ENCODE measurements at places on chromosomes 16 and 17.
A peak's percentile ranks its signal among the peaks of the same experiment; 100 is the strongest.

- DNase-seq = peak; percentile 52
Measured at GRCh38 chr16:81632392-81633146, 146.5 kb upstream of the PLCG2 start.

DNA sequence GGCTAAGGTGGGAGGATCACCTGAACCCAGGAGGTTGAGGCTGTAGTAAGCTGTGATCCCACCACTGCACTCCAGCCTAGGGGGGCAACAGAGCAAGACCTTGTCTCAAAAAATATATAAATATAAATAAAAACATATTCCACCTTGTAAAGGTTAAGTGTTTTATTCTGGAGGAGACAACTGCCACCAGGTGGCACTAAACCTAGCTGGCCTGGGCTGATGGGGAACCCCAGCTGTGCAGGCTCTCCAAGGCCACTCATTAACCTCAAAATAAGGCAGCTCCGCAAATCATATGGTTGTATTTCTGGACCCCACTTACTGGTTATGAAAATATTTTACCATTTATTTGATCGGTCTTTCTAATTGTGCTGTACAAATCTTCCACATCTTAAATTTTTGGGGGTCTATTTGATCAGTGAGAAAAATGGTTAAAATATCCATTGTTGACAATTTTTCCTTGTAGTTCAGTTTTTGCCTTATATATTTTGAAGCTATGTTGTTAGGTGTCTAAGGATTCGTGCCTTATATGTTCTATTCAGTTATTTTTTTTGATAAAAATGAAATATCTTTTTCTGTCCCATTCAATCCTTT, 8.5 kb upstream of the ICAM2 start:
- peak; percentile 73 for DNase-seq

DNA sequence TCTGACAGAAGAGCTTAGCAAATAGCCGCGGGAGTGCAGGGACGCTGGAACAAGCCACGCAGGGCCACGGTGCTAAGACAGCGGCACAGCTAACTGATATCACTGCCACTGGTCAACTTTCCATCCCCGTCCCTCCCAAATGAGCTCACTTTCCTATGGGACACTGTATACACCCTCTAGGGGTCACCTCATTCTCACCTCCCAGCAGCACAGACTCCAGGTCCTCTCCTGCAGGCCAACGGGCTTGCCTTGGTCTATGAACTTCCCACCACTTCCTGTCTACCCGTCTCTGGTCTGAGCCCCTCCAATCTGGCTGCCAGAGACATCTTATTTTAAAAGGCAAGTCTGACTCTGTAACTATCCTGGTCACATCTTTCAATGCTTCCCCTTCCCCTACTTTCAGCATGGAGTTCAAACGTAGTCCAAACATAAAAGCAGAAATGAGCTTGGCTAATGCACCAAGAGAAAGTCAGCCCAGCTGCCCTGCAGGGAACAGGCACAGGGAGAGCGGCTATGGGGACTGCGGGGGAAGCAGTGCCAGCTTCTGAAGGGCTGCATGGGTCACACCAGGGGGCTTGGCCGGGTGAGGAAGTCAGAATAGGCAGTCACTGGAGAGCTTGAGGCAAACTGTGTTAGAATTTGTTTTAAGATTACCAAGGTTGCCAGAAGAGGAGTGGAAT, 26.3 kb upstream of the SLC38A8 start:
- no peak for DNase-seq

- no peak for DNase-seq
Measured at GRCh38 chr17:79788989-79789942, 7.6 kb downstream of the CBX8 start.

- DNase-seq = no peak
Measured at GRCh38 chr17:59377410-59377809, 46.0 kb downstream of the YPEL2 start.

GRCh38 chr17:43531082-43531378, 15.1 kb downstream of the ETV4 start:
- DNase-seq = no peak

DNA sequence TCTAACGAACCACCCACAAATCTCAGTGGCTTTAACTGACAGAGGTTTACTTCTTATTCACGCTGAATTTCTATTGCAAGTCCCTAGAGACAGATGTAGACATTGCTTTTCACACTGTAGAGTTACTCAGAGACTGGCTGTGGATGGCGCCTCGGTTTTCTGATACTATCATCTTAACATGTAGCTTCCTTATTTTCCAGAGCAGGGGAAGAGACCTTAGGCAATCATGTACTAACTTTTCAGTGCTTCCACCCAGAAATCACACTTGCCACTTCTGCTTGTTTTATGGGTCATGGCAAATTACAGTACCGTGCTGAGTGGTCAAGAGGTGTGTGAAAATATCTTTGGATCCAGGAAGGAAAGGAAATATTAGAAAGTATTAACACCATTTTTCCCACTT, 65.4 kb downstream of the MAF start:
- DNase-seq = no peak

DNA sequence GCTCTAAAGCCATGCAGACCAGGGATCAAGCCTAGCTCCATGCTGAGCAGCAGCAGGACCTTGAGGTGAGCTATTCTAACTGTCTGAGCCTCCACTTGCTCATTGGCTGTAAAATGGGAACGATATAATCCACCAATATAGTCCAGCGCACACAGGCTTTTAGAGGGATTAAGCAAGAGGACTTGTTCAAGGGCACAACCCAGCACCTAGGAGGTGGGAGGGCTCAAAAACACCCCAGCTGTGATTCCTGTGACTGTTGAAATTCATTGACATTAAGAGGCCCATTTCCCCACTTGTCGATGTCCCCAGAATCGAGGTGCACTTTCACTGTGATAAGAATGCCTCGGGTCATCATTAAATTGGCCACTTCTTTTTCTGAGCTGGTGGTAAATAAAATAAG, 4.1 kb downstream of the USH1G start:
- DNase-seq = no peak

- no peak for DNase-seq
Measured at GRCh38 chr17:66691644-66692420, 143.1 kb upstream of the CACNG5 start.

DNA sequence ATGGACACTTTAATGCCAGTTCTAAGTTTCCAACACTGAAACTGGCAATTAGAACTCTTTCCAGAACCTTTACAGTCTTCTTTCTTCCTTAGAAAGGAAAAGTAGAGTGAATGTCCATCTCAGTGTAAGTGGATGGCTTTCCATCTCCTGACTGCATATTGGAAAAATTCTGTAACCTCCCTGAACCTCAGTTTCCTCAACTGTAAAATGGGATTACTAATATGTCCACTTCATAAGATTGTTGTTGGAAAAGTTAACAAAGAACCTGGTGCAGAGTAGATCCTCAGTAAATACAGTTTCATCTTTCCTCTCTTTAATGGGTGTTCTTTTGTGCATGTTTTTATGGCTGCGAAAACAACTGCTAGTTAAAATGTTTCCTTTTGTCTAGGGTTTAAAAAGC, 2.6 kb downstream of the TMEM98 start:
- DNase-seq = no peak

- DNase-seq = no peak
Measured at GRCh38 chr16:29112755-29113347, 128.0 kb downstream of the LAT start.

- DNase-seq = no peak
Measured at GRCh38 chr17:58272367-58273280, 8.1 kb downstream of the MPO start.

GRCh38 chr17:45688820-45689219, 95.3 kb upstream of the CRHR1 start:
- no peak for DNase-seq

DNA sequence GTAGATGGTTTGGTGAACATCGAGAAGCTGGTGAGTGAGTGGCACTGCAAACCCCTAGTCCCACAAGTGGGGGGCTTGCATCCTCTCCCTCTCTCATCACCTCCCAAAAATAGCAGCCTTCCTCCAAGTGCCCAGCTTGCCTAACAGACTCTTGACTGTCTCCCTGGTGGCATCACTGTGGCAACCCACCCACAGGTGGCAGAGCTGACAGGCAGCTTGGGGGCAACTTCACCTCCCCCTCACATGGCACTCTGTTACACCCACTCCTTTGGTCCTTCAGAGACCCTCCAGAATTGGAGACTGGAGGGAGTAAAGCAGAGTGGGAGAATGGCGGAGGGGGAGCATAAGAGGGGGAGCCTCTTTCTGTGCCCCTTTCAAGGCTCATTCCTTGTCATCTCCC, 15.7 kb downstream of the RAPGEFL1 start:
- no peak for DNase-seq

DNA sequence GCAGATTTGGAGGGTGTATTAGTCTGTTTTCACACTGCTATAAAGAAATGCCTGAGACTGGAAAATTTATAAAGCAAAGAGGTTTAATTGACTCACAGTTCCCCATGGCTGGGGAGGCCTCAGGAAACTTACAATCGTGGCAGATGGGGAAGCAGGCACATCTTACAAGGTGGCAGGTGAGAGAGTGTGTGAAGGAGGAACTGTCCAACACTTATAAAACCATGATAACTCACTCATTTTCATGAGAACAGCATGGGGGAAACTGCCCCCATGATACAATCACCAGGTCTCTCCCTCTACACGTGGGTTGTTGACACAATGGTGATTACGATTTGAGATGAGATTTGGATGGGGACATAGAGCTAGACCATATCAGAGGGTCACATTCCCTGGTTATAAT, 195.6 kb downstream of the RGS9 start:
- no peak for DNase-seq

GRCh38 chr17:76383546-76384221, 725 bp upstream of the SPHK1 start:
- peak; percentile 35 for DNase-seq

DNA sequence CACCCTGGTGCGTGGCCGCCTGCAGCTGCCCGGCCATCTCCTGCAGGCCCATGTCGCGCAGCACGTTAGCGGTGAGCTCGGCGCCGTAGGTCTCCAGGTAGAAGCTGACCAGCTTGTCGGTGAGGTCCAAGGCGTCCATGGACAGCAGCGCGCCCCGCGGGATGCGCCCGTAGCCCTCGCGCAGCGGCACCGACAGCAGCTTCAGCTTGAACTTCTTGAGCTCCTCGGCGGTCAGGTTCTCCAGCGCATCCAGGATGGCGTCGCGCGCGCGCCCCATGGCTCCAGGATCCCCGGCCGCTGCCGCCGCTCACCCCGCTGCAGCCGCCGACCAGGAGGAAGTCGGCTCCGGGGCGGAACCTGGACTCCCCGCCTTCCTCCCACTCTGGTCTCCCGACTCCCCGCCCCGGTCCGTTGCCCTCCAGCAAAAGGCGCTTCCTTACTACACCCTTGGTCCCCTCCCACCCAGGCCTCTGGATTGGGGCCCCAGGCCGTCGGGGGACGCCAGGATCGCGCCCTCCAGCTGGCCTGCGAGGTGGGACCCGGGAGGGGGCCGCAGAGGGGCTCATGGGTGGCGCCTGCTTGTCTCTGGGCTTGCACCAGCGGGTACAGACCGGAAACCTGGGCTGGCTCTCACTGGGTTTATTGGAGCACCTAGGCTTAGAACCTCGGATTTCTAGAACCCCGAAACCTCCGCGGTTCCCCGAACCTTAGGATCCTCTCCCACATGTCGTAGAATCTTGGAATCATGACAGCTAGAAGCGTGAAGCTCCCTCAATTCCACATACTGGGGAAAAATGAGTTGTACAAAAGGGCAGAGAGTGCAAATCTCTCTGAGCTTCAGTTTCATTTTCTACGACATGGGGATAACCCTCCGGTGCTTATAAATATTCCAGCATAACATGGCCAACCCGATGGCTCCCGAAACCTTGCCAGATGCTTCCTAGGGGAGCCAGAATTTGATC, at the start of gene PYCARD:
Gene PYCARD (minus strand): TSS at position 347 of the 962 bp plus-strand sequence. CDS start 70 bp downstream, at position 277.
- DNase-seq = peak; percentile 48

- no peak for DNase-seq
Measured at GRCh38 chr17:40303708-40304551, 5.0 kb upstream of the RARA start.

DNA sequence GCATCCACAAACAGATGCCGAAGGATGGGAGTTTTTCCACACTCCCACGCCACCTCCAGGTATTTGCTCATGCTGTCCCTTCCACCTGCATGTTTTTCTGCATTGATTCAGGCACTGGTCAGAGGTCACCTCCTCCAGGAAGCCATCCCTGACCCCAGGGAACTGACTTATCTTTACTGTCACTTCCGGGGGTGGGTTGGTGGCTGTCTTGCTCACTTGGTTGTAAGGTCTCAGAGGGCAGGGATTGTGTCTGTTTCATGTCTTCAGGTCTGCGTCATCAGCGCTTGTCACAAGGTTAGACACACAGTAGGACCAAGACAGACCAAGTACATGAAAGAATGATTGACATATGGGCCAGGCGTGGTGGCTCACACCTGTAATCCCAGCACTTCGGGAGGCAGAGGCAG, 1.9 kb upstream of the IL4R start:
- no peak for DNase-seq

DNA sequence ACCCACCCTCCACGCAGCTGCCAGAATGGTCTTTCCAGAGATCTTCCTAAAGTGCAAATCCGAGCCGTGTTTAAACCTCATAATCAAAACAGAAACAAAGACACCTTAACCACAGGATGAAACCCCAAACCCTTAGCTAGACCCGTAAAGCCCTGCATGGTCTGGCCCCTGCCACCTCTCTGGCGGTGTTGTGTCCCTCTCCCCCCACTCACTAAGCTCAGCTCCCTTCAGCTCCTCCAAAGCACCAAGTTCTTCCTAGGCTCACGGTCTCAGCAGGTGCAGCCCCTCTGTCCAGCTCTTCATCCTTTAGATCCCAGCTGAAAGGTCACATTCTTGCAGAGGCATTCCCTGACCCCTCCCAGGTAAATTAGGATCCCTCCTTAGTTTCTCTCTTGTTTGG, 4.4 kb upstream of the NXPH3 start:
- DNase-seq = no peak

GRCh38 chr16:74868501-74868900, 93.9 kb upstream of the FA2H start:
- DNase-seq = no peak

- peak; percentile 85 for DNase-seq
Measured at GRCh38 chr17:76501018-76501826, at the start of gene RHBDF2. Gene RHBDF2, minus strand, starts transcription at chr17:76501423. Its CDS starts 19,899 bp downstream, at chr17:76481524.

DNA sequence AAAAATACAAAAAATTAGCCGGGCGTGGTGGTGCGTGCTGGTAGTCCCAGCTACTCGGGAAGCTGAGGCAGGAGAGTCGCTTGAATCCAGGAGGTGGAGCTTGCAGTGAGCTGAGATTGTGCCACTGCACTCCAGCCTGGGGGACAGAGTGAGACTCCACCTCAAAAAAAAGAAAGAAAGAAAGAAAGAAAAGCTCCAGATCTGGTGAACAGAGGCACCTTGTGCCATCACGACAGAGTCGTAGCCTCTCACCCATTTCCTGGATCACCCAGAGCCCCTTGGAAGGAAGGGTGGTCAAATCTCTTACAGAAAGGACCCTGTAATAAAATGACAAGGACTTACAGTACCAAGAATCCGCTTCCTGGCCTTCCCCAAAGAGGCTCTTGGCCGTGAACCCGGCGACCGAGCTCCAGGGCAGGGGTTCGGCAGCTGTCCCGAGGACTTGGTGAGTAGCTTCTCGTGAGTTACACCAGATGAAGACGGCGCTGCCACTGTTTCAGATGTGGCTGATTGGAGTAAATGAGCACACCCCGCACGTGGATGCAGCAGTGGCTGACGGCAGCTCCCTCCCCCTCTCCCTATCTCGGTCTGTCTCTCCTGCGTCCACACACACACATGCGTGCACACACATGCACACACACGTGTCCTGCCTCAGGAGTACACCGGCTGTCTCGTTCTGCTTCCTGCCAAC, 13.5 kb downstream of the LGALS3BP start:
- no peak for DNase-seq

GRCh38 chr17:63780507-63780906, 6.5 kb downstream of the DDX42 start:
- DNase-seq = no peak

GRCh38 chr16:48053418-48053745, 102.4 kb downstream of the ABCC12 start:
- peak; percentile 49 for DNase-seq

GRCh38 chr16:84339311-84339710, 29.0 kb upstream of the ATP2C2 start:
- no peak for DNase-seq

GRCh38 chr16:2736476-2737237, 15.8 kb upstream of the SRRM2 start:
- DNase-seq = no peak

Data from ACHN (cell line).